ENCODE measurements at places on chromosomes 12 and 14.

DNA sequence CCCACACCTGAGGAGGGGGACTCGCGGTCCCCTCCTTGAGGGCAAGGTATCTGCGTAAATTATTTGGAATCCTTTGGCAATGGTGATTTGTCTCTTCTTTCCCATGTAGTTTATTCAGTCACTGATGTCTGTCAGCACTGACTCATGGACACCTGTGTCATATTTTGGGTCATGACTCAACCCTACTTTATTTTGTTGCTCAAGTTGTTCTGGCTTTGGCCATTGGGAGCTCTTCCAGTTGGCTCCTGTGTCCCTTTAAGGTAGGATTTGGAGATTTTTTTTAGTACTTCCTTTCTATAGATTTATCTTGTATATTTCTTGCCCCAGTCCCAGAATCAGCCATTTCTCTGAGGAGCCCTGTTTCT is 47.4 kb upstream of the C14orf180 start:
- DNase-seq: no peak

GRCh38 chr12:10358131-10358530 is 31.7 kb downstream of the KLRK1 start:
- DNase-seq: no peak

DNA sequence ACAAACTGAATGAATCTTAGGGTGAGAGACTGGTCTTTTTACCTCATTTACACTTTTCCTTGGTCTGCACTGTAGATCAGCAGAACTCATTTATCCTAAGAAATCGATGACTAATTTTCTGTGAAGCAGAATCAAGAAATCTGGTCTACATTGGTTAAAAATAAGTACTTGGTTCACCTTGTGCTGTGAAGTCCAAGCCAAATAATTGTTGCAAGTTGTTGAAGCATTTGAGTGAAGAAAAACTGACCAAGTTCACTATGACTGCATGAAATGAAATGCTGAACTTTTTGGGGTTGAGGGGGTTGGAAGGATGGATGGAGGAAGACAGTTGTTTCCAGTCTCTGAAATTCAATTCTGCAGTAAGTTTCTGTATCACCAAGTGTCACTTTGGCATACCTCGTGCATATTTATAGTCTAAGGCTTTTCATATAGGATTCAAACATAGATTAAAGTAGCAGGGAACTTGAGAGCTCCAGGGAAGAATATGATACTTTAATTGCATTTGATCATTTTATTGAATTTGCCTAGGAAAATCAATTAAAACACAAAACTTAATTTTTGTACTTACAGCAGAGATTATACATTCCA is 75.0 kb downstream of the FAR2 start:
- no peak for DNase-seq

DNA sequence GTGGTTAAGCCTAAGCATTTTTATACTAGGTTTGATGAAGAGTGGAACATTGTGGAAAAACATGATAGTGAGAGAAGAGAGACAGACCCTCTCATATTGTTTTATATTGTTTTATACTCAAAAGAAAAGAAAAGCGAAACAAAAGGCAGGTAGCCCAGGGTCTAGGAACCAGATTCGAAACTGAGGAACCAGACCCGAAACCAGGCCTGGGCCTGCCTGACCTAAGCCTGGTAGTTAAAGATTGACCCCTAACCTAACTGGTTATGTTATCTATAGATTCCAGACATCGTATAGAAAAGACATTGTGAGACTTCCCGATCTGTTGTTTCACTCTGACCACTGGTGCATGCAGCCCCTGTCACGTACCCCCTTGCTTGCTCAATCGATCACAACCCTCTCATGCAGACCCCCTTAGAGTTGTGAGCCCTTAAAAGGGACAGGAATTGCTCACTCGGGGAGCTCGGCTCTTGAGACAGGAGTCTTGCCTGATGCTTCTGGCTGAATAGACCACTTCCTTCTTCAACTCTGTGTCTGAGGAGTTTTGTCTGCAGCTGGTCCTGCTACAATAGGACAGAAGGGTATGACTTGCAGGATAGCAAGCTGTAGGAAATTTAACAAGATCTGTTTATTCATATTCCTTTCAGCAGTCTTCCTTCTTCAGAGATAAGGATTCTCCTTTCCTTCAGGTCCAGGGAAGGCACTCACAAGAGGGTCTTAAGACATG is 147.1 kb upstream of the PLEKHA5 start:
- DNase-seq: no peak

GRCh38 chr12:74847169-74847568 is 309.5 kb downstream of the ATXN7L3B start:
- no peak for DNase-seq
